ENCODE measurements at places on chromosomes 6 and 20.

- no peak for DNase-seq
These were observed 292.6 kb downstream of the GMDS start for GRCh38 chr6:1952740-1953360.

- DNase-seq, result no peak
These were observed 891.4 kb downstream of the TFAP2A start for GRCh38 chr6:9523462-9523861.

DNA sequence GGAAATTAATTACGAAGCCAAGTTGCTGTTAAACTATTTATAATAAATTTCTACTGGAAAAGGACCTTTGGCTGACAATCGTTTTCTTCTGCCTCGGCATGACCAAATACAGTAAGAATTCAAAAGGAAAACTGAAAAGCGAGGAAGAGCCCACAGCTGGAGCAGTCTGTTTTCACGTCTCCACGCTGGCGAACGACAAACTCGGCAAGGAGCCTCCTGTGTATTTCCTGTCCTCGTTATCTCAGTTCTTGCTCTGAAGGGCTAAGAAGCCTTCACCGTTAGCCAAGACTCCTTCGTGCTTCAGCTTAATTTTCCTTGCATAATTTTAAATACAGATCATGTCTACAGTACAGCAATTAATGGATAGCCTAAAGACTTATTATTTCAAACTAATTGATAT is 214.3 kb upstream of the PLCB4 start:
- DNase-seq, result no peak

DNA sequence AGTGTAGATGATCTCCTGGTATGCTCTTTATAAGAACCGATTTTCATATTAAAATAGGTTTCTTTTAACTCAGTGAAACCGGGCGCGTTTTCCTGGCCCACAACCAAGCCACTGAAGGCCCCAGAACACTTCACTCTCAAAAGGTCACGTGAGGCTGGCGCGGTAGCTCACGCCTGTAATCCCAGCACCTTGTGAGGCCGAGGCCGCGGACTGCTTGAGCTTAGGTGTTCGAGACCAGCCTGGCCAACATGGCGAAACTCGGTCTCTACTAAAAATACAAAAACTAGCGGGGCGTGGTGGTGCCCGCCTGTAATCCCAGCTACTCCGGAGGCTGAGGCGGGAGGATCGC is 402 bp upstream of the TAF8 start:
- DNase-seq, result no peak

DNA sequence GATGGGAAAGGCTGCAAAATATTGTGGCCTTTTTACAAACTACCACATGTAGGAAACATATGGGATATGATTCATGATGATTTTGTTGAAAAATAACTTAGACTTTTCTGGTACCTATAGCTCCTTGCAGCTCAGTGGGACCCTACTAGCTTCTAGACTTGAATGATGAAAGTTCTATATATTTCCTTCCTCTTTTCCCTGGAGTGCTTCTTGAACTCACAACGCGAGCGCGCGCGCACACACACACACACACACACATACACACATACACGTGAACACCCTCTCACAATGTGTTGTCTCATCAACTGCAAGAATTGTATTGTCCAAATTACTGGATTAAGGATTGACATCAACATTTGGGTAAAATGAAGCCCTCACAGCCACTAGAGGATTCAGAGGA is 61.9 kb downstream of the TOX2 start:
- DNase-seq, result no peak

- DNase-seq, result no peak
These were observed 24.8 kb downstream of the PHF20 start for GRCh38 chr20:35796571-35796970.

GRCh38 chr6:75794954-75795739 is 46.1 kb downstream of the MYO6 start:
- no peak for DNase-seq

- DNase-seq, result no peak
These were observed 92.8 kb downstream of the ATRN start for GRCh38 chr20:3563548-3564177.

GRCh38 chr20:59752101-59752586 is 147.8 kb downstream of the PHACTR3 start:
- DNase-seq, result no peak

GRCh38 chr6:129889580-129889979 is 28.5 kb upstream of the TMEM244 start:
- DNase-seq, result no peak

DNA sequence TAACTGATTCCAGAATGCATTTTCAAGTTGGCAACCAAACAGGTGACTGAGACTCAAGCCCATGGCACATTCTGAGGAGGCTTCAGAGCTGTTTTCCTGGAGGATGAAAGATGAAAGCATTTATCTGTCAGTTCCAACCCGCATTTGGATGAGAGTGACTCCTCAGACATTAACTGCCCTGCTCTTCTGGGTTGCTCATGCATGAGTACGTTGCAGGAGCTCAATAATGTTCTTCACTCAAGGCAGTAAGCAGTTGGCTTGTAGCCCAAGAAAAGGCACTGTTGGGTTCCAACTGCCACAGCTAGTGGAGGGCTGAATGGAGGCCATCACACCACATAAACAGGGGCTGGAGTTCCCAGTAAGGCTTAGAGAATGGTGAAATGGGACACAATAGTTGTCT is 155.3 kb downstream of the FUT9 start:
- no peak for DNase-seq

DNA sequence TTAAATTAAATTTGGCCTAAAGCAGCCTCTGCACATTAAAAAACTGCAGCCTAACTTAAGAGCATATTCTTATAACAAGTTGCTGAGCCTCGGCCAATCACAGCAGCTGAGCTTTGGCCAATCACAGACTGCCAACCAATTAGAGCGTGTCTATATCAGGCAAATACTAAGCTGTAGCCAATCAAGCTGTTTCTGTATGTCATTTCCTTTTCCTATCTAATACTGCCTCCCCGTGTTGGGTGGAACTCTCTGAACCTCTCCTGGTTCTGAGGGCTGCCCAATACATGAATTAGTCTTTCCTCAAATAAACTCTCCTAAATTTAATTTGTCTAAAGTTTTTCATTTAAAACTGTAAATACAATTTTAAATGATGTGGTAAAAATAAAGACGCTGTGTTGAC is 3.9 kb upstream of the TMEM244 start:
- no peak for DNase-seq

- DNase-seq, result no peak
These were observed 95.3 kb downstream of the CLVS2 start for GRCh38 chr6:123091091-123091895.

DNA sequence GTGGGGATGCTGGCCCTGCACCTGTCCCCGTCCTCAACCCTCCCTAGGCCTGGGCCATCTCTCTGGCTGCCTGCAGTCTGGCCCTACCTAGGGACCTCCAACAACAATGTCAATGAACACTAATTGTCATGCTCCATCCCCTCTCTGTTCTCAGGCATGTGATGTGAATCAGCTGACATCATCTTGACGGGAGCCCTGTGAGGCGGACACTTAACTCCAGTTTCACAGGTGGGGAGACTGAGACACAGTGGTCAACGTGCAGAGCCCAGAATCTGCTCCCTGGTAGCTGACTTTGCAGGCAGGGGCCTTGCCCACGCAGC is 762 bp upstream of the TCEA2 start:
- no peak for DNase-seq

GRCh38 chr6:142927904-142928303 is 17.1 kb downstream of the HIVEP2 start:
- no peak for DNase-seq

DNA sequence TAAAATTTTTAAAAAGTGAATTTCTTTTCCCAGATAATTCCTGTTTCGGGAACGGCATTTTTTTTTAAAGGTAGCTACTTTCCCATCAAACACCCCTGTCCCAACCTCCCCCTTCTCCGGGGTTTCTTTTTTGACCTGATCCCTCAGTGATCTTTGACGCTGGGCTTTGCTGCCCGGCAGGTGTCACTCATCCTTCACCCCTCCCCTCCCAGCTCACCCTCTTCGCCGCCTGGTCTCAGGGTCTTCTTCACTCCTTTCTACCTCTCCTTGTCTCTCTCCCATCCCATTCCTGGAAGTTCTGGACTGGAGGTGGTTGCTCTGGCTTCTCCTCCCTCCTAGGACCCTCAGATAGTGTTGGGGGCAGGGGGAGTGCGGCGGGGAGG is 329 bp upstream of the GPR6 start:
- no peak for DNase-seq

DNA sequence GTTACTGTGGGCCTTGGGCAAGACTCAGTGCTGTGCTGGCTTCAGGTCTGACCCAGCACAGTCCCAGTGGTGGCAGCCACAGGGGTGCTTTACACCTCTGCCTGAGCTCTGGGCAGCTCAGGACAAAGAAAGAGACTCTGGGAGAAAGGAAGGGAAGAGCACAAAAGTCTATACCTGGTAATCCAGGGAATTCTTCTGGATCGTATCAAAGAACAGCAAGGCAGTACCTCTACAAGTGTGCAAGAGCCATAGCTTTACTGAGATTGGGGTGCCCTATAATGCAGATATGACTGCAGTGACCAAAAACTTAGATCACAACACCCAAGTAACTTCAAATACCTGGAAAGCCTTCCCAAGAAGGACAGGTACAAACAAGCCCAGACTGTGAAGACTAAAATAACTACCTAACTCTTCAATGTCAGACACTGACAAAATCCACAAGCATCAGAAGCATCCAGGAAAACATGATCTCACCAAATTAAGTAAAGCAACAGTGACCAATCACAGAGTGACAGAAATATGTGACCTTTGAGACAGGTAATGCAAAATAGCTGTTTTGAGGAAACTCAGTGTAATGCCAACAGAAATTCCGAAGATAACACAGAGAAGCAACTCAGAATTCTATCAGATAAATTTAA is 47.9 kb upstream of the LIN28B start:
- no peak for DNase-seq

GRCh38 chr6:37784585-37784967 is 35.0 kb upstream of the ZFAND3 start:
- DNase-seq, result no peak

DNA sequence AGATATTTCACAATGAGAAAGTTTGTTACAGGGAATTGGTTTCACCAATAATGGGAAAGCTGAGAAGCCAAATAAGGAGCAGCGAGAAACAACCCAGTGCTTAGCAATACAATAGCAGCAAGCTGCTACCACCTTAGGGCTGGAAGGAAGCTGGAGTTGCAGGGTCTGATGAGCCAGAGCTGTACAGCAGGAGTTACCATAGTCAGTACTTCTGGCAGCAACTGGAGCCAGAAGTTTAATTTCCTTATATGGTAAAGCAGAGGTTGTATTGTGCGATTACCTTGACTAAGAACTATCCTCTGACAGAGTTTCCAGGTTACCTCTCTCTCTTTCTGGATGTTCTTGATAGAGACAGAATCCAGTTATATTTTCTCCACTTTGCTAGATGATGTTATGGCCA is 137.1 kb upstream of the OLIG3 start:
- DNase-seq, result no peak

DNA sequence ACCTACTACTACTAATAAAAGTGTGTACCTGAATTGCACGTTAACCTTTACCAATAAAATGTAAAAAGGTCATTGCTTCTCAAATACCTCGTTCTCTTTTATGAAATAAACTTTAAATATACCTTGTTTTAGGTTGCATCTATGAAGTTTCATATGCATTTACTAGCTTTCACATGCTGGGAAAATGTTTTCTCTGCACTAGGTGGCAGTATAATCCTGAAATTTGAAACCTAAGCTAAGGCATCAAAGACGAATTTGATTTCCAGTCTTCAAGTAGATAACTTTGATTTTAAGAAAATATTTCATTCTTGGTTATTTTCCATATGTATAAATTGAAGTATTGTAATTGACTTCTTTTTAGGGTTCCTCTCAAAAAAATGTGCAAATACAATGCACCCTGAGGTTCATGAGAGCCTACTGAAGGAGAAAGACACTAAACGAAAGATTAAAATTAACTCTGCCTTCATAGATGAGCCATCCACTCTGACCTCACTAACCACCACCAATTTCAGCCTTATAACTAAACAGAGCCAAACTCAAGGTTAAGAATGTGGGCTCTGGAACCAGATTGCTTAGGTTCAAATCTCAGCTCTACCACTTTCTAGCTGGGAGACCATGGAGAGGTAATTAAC is 7.3 kb upstream of the COL9A1 start:
- DNase-seq, result no peak

Measured in stimulated activated CD4-positive, alpha-beta T cell treated with anti-CD3 and anti-CD28 coated beads, Interleukin-1b, Interleukin-23, amount 100 ng/mL, for 1 hour (primary cell).